Right lobe of liver (tissue), 6 donors: ENCODE measurements at places on chromosomes 1 and 21.
A peak's percentile ranks its signal among the peaks of the same experiment; 100 is the strongest.

DNA sequence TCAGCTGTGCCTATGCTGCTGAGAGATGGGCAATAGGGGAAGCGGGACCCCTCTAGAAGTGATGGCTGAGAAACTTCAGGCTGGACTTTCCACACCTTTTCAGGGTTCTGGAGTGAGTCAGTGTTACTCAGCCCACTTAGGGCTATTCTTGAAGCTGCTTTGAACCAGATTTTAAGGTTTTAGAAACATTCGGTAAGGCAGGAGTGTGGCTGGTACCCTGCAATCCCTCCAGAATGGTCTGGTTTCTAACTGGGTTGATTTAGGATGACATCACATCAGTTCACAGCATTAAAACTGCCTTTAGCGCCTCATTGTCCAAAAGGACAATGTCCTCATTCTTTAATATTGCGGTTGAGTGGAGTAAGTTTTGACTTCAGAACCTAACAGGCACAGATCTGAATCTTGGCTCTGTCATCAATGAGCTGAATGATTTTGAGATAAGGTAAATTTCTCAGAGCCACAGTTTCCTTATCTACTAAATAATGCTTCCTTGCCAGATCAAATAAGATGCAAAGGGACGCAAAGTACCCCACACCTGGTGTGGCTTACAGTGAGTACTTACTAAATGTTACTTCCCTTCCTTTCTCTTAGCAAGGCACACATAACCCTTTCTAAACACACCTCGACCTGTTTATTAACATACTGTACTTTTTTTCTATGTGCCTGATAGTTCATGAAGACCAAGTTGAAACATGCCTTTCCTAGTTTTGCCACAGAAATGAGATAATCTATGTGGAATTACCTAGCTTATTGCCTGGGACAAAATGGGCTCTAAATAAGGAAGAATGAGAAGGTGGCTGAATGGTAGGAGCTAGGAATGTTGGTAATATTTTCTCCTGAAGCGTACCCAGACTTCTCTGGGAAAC lies 209.8 kb downstream of the ROR1 start:
- DNase-seq = no peak

GRCh38 chr1:115676498-115677181 lies 34.9 kb downstream of the VANGL1 start:
- DNase-seq = no peak

DNA sequence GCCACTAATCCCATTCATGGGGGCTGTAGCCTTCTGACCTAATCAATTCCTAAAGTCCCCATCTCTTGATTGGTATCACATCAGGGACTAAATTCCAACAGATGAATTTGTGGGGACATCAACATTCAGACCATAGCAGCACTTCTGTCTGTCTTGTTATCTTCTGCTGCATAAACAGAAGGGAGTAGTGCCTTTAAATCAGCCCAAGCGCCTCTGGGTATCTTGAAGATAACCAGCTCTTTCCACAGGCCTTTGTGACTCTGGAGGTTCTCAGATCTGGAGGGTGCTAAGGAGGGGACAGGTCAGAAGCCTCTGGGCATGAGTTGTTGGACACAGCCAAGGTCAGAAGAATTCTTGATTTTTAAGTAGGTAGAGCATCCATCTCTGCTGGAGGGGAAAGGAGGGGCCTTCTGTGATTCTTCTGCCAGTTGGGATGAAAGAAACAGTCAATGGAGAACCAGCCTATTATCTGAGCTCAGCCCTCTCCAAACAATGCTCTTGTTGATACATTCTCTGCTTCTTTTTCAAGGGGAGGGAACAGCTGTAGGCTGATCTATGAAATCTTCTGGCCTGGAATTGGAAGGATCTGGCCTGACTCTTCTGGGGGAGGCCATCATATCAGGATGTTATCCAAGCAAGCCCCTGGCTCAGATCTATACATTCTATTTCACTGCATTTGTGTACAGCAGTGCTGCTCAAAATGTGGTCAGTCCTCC lies 31.3 kb upstream of the LRIG2 start:
- no peak for DNase-seq

- peak; percentile 36 for DNase-seq
Observed at GRCh38 chr21:32611471-32611997, 643 bp downstream of the CFAP298 start.

DNA sequence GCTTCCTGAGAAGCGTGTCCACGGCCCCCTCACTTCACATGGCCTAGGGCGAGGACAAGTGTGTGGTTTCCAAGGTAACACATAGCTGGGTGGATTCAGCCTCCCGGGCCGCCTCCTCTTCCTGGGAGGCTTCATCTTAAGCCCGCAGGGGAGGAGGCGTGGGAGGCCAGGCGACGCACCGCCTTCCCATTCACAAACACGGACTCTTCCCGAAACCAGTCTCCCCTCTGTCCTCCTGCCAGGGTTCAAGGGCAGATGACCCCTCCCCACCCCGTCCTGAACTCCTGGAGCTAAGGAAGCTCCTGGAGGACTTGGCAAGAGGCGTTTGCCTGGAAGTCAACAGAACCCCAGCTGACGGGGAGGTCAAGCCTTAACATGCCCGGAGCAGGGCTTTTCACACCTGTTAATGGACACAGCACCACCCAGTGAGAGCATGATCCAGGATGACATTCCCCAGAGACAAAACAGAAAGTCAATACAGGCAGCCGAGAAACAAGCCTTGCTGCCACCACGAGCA lies 56.7 kb downstream of the KCNN3 start:
- DNase-seq = no peak
